ENCODE measurements at places on chromosomes 16 and 17. TPM values are rescaled to one million over a fixed set of nuclear protein-coding genes. Genes with fewer than 3 reads are reported as not detected.

Gene HBM
- 19.6 TPM for total RNA-seq

DNA sequence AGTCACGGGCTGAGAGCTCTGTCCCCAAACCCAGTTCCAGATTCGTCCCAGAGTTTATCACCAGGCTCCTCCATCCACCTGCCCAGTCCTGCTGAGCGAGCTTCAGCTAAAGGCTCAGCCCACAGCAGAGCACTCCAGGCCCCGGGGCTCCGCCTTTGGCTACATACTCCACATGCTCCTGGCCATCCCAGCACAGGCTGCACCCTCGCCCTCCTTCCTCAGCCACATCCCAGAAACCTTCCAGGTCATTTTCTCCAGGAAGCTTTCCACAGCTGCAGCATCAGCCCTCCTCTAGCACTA lies 4.7 kb upstream of the CD2BP2 start:
- DNase-seq = no peak

DNA sequence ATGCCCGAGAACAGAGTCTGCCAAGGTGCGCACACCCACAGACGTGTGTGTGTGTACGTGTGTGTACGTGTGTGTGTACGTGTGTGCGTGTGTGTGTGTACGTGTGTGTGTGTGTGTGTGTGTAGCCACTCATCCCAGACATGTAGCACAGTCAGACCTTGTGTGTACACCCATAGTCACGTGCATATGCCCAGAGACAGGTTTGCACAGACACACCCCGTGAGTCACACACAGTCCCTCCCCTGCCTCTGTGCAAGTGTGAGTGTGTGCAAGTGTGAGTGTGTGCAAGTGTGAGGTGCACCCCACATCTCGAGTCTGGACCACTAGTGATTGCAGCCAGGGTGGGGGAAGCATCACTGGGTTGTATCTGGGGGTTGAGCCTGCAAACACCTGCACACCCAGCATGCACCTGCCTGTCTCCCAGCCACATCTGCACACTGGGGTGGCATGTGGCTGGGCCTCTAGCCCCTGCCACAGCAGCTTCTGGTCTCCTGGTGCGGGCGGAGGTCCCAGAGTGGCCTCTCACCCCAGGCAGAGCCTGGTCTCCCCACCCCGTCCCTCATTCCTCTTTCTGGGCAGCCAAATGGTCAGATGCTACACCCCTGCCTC lies 23.6 kb downstream of the BAHCC1 start:
- peak; percentile 25 for DNase-seq

- no peak for DNase-seq
Observed at GRCh38 chr16:71670537-71670936, 44.6 kb downstream of the MARVELD3 start.

DNA sequence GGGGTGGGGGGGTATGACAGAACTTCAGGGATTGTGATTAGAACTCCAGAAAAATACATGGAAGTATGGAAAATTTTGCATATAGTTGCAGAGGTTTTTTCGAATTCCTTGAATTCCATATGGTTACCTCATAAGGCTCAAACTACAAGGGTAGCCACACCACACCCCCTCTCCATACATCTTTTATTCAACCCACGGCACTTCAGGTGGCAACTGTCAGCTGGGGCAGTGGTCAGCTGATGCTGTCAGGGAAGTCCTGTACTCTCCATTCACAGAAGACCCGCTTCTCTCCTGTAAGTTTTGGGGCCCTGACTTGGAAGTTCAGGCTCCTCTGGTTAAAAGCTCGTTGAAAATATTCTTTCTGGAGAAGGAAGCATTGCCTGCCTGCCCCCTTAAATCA lies 57.5 kb upstream of the CLEC19A start:
- DNase-seq = no peak

- no peak for DNase-seq
Observed at GRCh38 chr17:2395258-2396181, 5.3 kb downstream of the MNT start.

GRCh38 chr17:39812466-39812865 lies 51.6 kb downstream of the IKZF3 start:
- peak; percentile 2 for DNase-seq

GRCh38 chr16:3983081-3983520 lies 102.6 kb upstream of the CREBBP start:
- peak; percentile 84 for DNase-seq

Gene CCDC144A
- 3.3 TPM for total RNA-seq

- DNase-seq = no peak
Observed at GRCh38 chr16:23537390-23537789, 19.8 kb downstream of the EARS2 start.

GRCh38 chr17:49404906-49405305 lies 9.8 kb downstream of the PHB1 start:
- no peak for DNase-seq

Gene SPHK1
- total RNA-seq = 6.5 TPM

GRCh38 chr17:31295489-31295871 lies 1.6 kb downstream of the OMG start:
- DNase-seq = no peak

Gene PCGF2
- total RNA-seq = 8.0 TPM

- peak; percentile 38 for DNase-seq
Observed at GRCh38 chr16:88383401-88384221, 852 bp downstream of the ZNF469 start.

DNA sequence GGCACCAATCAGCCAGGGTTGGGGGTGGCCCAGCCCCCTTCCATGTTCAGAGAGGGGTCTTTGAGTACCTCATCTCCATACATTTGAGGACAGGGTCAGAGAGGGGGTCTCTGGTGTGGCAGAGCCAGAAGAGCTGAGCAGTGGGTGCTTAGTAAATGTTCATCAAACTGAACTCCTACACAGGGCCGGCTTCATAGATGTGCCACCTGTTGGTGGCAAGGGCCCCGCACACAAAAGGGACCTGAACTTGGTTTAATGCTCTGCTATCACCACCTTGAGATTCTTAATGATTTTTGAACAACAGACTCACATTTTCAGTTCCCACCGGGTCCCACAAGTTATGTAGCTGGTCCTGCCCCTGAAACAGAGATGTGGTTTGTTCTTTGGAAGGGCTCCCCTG lies 9.0 kb upstream of the C1QL1 start:
- no peak for DNase-seq

Gene FAM20A
- total RNA-seq = 6.5 TPM

GRCh38 chr16:10594312-10594950 lies 14.0 kb upstream of the EMP2 start:
- peak; percentile 51 for DNase-seq

DNA sequence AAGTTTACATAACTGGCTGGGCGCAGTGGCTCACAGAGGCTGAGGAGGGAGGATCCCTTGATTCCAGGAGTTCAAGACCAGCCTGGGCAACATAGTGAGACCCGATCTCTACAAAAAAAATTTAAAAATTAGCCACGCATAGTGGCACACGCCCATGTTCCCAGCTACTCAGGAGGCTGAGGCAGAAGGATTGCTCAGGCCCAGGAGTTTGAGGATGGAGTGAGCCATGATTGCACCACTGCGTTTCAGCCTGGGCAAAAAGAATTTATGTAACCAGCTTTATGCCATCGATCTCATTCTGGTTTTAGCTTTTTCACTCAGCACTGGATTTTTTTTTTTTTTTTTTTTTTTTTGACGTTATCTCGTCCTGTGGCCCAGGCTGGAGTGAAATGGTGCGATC lies 9.1 kb upstream of the CD300E start:
- DNase-seq = no peak

Gene OTOP2
- not detected for total RNA-seq

DNA sequence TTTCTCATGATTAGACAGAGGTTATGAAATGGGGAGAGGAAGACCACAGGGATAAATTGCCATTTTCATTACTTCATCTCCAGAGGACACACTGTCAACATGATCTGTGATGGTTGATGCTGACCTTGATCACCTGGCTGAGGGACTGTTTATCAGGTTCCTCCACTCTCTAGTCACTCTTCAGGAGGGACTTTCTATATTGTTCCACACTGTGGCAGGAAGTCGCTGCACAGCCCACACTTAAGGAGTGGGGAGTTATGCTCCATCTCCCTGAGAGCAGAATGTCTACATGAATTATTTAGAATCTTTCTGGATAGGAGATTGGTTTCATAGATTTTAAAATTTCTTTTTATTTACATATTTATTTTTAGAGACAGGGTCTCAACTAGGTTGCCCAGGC lies 46.7 kb downstream of the CYB5B start:
- no peak for DNase-seq

- DNase-seq = no peak
Observed at GRCh38 chr16:16830973-16831372, 452.0 kb downstream of the NPIPA7 start.
